Esophagus squamous epithelium (tissue), 5 donors: ENCODE measurements at places on chromosomes 12 and 14. TPM values are rescaled to one million over a fixed set of nuclear protein-coding genes. Genes with fewer than 3 reads are reported as not detected.

FAM186B gene
- not detected for total RNA-seq

BEST3 gene
- not detected for total RNA-seq

MFAP5 gene
- total RNA-seq = 51.7 TPM

DPF3 gene
- total RNA-seq = 0.61 TPM

NR1H4 gene
- total RNA-seq = not detected

ADAM21 gene
- not detected for total RNA-seq

SLC17A8 gene
- total RNA-seq = not detected

DNA sequence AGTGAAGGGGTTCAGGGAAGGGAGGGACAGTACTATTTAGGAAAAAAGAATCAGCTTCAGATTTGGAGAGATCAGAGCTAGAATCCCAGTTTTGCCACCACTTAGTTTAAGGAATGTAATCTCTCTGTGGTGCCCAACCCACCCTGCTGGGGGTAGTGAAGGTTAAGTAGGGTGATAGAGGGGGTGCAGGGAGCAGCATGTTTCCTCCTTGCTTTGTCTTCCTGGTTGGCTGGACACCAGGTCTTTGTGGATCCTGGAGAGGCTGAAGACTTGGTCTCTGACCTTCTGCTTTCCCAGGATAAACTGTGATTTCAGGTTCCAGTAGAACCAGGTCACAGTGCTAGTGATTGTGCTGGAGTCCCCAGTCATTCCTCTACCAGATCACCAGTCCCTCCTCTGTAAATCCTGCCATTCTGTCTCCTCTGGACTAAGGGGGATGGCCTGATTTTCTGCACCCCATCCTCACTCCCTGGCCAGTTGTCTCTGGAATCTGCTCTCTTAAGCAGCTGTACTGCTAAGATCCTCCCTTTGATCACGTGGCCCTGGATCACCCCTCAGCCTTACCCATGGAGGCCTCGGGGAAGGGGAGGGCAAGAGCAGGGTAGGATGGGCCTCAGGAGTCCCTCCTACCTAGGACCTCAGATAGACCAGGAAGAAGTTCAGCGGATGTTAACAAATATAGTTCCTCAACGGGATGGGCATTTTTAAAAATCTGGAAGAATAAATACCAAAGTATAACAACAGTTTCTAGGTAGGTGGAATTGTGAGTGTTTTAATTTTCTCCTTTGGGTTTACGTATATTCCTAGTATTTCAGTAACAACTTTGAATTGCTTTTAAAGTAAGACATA, 3.1 kb downstream of the MAP3K12 start:
- H3K27ac ChIP-seq = peak overlapping the region; percentile 97
- H3K27me3 ChIP-seq = no peaks in the 10 kb centered on the region
- no peak for DNase-seq

GRCh38 chr14:64296561-64296960, 2.4 kb upstream of the ESR2 start:
- H3K4me1 ChIP-seq = peaks cover 6% of the 10 kb centered on the region
- DNase-seq = no peak
- no peaks in the 10 kb centered on the region for H3K36me3 ChIP-seq
- no peaks in the 10 kb centered on the region for H3K27me3 ChIP-seq

- peaks cover 12% of the 10 kb centered on the region for H3K4me1 ChIP-seq
- no peak for DNase-seq
- H3K27ac ChIP-seq = peak within 1 kb of the TSS; percentile 77
- H3K4me3 ChIP-seq = peak within 1 kb of the TSS; percentile 33
- H3K36me3 ChIP-seq = no peaks in the 10 kb centered on the region
- no peaks in the 10 kb centered on the region for H3K27me3 ChIP-seq
These were observed at the start of gene CLEC7A for GRCh38 chr12:10130042-10130441. Gene CLEC7A, minus strand, starts transcription at chr12:10130199. Its CDS starts 117 bp downstream, at chr12:10130082.

- H3K27ac ChIP-seq = no peak overlapping the region
- no peak for DNase-seq
- H3K36me3 ChIP-seq = no peaks in the 10 kb centered on the region
- H3K4me1 ChIP-seq = no peaks in the 10 kb centered on the region
- no peaks in the 10 kb centered on the region for H3K27me3 ChIP-seq
These were observed 57.7 kb downstream of the WDR20 start for GRCh38 chr14:102197317-102197853.

GRCh38 chr12:76029982-76030340, 1.6 kb downstream of the PHLDA1 start:
- DNase-seq = no peak
- no peaks in the 10 kb centered on the region for H3K27me3 ChIP-seq
- no peaks in the 10 kb centered on the region for H3K36me3 ChIP-seq

- H3K27ac ChIP-seq = no peak overlapping the region
- no peaks in the 10 kb centered on the region for H3K36me3 ChIP-seq
- no peak for DNase-seq
- no peaks in the 10 kb centered on the region for H3K4me1 ChIP-seq
- H3K4me3 ChIP-seq = no peak overlapping the region
- H3K27me3 ChIP-seq = no peaks in the 10 kb centered on the region
These were observed 216.8 kb downstream of the MSRB3 start for GRCh38 chr12:65495233-65495632.

DNA sequence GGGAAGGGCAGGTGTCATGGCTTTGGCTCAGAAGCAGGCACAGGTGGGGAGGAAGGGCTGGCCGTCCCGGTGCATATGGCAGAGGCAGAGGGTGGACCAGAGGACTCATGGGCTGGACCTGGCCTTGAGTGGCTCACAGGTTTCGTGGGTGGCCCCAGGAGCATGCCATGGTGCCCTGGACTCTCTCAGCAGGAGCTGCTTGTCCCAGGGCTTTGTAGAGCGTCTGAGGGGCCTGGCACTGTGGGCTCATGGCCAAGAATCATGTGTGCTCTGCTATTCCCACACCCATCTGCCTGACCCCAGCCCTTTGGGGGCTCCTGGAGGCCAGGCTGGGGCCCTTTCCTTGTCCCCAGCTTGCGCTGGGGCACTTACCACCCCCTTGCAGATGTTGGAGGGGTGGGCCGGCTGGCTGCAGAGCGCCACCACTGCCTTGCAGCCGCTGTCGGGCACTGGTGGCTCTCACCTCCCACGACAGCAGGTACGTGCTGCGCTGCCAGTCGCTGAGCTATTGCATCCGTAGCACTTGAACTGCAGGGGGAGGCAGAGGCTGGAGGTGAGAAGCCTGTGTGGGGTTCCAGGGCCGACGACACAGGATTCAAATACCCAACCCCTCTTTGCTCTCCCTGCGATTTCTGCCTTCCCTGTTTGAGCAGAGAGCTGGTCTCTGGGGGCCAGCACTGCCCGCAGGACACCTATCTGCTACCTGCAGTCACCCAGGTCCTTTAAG, 187.4 kb upstream of the PRMT8 start:
- H3K27ac ChIP-seq = no peak overlapping the region
- H3K4me3 ChIP-seq = no peak overlapping the region
- peaks cover 36% of the 10 kb centered on the region for H3K4me1 ChIP-seq
- no peaks in the 10 kb centered on the region for H3K27me3 ChIP-seq

- H3K36me3 ChIP-seq = no peaks in the 10 kb centered on the region
- no peak overlapping the region for H3K27ac ChIP-seq
- no peak for DNase-seq
- no peaks in the 10 kb centered on the region for H3K27me3 ChIP-seq
- no peak overlapping the region for H3K4me3 ChIP-seq
These were observed 15.1 kb downstream of the PHETA1 start for GRCh38 chr12:111353603-111354295.

GRCh38 chr14:38944691-38945090, 158.3 kb downstream of the SEC23A start:
- no peaks in the 10 kb centered on the region for H3K36me3 ChIP-seq
- H3K4me1 ChIP-seq = no peaks in the 10 kb centered on the region
- H3K4me3 ChIP-seq = no peak overlapping the region

GRCh38 chr12:43210485-43211192, 341.4 kb downstream of the ADAMTS20 start:
- H3K36me3 ChIP-seq = no peaks in the 10 kb centered on the region
- no peak for DNase-seq
- H3K27ac ChIP-seq = no peak overlapping the region
- no peaks in the 10 kb centered on the region for H3K4me1 ChIP-seq

- H3K27me3 ChIP-seq = no peaks in the 10 kb centered on the region
- DNase-seq = no peak
These were observed 54.8 kb downstream of the SAMD4A start for GRCh38 chr14:54621686-54622085.

- H3K27me3 ChIP-seq = no peaks in the 10 kb centered on the region
- no peak overlapping the region for H3K27ac ChIP-seq
- no peaks in the 10 kb centered on the region for H3K4me1 ChIP-seq
- no peak for DNase-seq
- H3K4me3 ChIP-seq = no peak overlapping the region
These were observed 25.4 kb upstream of the SMAGP start for GRCh38 chr12:51295651-51296050.

DNA sequence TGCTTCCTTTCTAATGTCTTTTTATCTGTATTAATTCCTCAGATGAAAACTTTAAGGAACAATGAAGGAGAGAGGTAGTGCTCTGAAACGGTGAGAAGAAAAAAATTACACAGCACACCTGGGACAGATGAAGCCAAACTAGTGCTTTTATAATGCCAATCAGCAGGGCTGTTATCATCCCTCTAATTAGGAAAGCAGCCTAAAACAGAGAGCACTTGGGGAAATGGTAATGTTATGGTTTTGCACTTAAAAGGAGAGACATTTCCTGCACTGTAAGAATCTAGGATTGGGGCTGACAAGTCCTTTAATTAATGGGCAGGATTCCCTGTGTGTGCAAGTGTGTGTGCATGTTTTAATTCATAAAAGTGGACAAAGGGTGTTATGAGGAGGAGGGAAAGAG, 4.8 kb upstream of the LMO3 start:
- peak overlapping the region; percentile 70 for H3K27ac ChIP-seq
